ENCODE measurements at places on chromosomes 3 and 15. TPM values are rescaled to one million over a fixed set of nuclear protein-coding genes. Genes with fewer than 3 reads are reported as not detected.

DNA sequence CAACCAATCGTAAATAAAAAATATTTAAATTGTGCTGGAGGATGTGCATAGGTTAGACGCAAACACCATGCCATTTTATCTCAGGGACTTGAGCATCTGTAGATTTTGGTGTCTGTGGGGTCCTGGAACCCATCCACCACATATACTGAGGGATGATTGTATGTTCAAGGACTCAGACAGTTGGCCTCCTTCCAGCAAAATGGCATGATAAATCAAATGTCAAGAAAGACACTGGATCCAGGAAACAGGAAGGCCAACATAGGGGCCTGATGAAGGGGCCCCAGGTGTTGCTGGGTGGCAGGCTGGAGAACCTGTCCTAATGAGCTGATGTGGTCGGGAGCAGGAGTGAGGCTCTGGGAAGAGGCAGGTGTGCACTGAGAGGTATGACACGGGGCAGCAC is 289.5 kb downstream of the GABRG3 start:
- DNase-seq: no peak
- H3K27me3 ChIP-seq: no peaks in the 10 kb centered on the region
- H3K27ac ChIP-seq: no peak overlapping the region
- no peaks in the 10 kb centered on the region for H3K36me3 ChIP-seq
- H3K4me3 ChIP-seq: no peak overlapping the region
- H3K4me1 ChIP-seq: no peaks in the 10 kb centered on the region

- H3K27ac ChIP-seq: no peak overlapping the region
- no peak overlapping the region for H3K4me3 ChIP-seq
- DNase-seq: no peak
- H3K27me3 ChIP-seq: no peaks in the 10 kb centered on the region
- H3K36me3 ChIP-seq: peaks cover 2% of the 10 kb centered on the region
- no peaks in the 10 kb centered on the region for H3K4me1 ChIP-seq
These were observed 921.0 kb upstream of the ROBO1 start for GRCh38 chr3:80688814-80689213.

Gene LDHAL6B
- total RNA-seq: not detected

- no peak overlapping the region for H3K4me3 ChIP-seq
- no peaks in the 10 kb centered on the region for H3K27me3 ChIP-seq
- no peaks in the 10 kb centered on the region for H3K36me3 ChIP-seq
- DNase-seq: no peak
- H3K4me1 ChIP-seq: no peaks in the 10 kb centered on the region
These were observed 88.9 kb upstream of the CCNL1 start for GRCh38 chr3:157248590-157249422.

- no peak overlapping the region for H3K4me3 ChIP-seq
- H3K27ac ChIP-seq: no peak overlapping the region
- no peaks in the 10 kb centered on the region for H3K4me1 ChIP-seq
- peaks cover 14% of the 10 kb centered on the region for H3K36me3 ChIP-seq
- no peaks in the 10 kb centered on the region for H3K27me3 ChIP-seq
- DNase-seq: no peak
These were observed 38.1 kb downstream of the TRAK1 start for GRCh38 chr3:42129014-42129953.

Gene RAP2B
- total RNA-seq: 13.0 TPM

- H3K27ac ChIP-seq: no peak overlapping the region
- H3K4me3 ChIP-seq: no peak overlapping the region
- H3K27me3 ChIP-seq: no peaks in the 10 kb centered on the region
- DNase-seq: no peak
These were observed 23.8 kb downstream of the TICRR start for GRCh38 chr15:89599021-89599420.

DNA sequence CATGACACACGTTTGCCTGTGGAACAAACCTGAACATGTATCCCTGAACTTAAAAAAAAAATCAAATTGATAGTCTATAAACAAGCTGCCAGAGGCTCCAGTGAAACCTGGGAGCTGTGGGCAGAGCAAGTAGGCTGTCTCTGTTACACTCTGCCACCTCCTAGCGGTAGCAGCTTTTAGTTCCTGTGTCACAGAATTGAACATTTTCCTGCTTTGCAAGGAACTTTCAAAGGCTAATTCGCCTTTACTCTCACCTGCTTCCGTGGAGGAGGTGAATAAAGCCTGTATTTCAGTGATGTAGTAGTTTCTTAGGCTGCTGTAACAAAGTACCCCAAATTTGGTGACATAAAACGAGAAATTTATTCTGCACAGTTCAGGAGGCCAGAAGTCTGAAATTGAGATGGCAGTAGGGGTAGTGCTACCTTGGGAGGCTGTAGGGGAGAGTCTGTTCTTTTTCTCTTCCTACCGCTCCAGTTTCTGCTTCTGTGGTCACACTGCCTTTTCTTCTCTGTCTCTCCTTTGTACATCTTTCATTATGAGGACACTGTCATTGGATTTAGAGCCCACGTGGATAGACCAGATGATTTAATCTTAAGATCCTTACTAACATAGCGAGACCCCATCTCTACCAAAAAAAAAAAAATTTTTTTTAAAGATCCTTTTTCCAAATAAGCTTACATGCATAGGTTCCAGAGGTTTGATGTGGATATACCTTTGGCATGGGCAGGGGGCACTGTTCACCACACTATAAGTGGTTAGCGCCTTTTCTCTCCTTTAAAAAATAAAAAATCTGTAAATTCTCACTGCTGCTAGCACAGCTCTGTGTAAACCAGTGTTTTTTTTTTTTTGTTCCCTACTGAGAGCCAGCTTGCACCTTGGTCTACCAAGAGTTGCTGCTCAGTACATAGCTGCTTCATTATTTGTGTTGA is 25.3 kb downstream of the FBXO22 start:
- DNase-seq: peak; percentile 11
- H3K4me1 ChIP-seq: peaks cover 19% of the 10 kb centered on the region
- peaks cover 39% of the 10 kb centered on the region for H3K36me3 ChIP-seq
- no peak overlapping the region for H3K27ac ChIP-seq
- H3K4me3 ChIP-seq: no peak overlapping the region
- no peaks in the 10 kb centered on the region for H3K27me3 ChIP-seq

DNA sequence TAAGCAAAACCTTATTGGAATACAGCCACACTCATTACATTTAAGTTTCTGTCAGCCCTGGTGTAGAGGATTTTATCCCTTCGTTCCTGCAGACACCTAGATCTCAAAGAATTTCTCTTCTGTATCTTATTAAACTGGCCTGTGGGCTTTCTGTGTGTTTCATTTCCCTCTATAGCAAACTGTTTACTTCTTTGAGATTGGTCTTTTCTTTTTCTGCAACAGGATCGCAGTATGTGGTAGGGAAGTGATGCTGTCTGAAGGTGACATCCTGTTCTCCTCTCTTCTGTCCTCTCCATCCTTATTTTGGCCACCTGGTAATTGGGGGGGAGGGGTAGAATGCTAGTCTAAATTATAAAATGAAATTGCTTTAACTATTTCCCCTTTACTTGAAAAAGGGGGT is 25.5 kb downstream of the ATP1B3 start:
- no peak overlapping the region for H3K4me3 ChIP-seq
- no peak overlapping the region for H3K27ac ChIP-seq
- DNase-seq: no peak
- H3K27me3 ChIP-seq: no peaks in the 10 kb centered on the region
- peaks cover 42% of the 10 kb centered on the region for H3K4me1 ChIP-seq

Measured in activated CD4-positive, alpha-beta memory T cell treated with anti-CD3 and anti-CD28 coated beads for 36 hours (primary cell).